ENCODE measurements at places on chromosomes 3 and 15.

GRCh38 chr3:46871222-46871621, 6.3 kb upstream of the PTH1R start:
- no peak for DNase-seq

DNA sequence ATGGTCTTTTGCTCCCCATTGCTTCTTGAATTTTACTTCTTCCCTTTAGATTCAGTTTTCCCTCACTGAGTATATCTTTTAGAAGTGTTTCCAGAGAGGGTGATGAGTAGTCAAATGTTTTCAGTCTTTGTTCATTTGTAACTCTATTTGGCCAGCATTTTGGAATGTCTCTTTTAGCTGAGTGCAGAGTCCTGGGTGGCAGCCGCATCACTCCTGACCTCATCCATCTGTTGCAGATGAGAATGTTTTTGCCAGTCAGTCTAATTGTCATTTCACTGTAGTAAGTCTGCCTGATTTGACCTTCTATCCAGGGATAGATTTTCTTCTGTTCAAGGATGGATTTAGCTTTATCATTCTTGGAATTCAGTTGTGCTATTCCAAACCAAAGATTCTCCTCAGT, 7.3 kb downstream of the SRPRB start:
- no peak for DNase-seq

DNA sequence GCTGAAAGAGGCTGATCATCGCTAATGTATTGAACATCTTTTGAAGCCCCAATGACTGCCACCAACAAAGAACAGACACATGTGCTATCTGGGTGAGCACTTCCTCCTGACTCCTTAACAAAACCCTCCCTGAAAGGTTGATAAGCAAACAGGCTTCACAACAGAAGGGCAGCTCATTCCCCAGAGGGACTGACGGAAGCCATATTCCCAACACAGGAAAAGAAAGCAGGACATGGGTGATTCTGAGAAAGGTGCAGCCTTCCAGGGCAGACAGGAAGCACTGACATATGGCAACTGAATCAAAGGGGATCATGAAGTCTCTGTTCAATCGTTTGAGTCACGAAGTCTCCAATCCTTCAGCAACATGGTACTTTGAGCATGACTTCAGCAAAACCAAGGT, 929.0 kb downstream of the MCTP2 start:
- no peak for DNase-seq

- DNase-seq, result no peak
Measured at GRCh38 chr3:81789691-81790090, 28.2 kb upstream of the GBE1 start.

DNA sequence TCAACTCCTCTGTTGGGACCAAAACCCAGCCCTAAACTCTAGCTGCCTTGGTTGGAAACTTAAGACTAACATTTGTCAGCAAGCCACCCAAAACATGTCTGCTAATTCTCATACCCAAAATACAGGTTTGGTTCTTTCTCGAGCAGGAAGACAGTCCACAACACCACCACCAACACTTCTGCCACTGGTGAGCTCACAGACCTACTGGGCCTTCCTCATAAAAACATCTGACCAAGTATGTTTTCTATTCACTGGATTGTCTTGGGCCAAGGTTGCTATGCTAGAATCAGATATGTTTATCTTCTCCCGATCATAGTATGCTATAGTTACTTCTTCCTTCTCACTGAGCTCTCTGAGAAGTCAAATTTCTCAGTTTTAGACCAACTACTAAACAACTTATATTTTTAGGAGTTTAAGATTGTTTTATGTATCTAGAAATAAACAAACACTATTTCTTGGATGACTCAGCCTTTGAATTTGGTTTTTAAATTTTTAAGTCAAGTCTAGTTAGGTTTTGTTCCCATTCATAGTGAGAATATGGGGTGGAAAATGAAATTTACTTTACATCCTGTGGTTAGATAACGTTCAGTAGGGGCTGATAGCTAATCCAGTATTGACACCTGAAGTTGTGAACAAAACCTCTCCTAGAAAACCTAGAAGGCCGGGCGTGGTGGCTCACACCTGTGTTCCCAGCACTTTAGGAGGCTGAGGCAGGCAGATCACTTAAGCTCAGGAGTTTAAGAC, 360.5 kb downstream of the RSL24D1 start:
- no peak for DNase-seq

DNA sequence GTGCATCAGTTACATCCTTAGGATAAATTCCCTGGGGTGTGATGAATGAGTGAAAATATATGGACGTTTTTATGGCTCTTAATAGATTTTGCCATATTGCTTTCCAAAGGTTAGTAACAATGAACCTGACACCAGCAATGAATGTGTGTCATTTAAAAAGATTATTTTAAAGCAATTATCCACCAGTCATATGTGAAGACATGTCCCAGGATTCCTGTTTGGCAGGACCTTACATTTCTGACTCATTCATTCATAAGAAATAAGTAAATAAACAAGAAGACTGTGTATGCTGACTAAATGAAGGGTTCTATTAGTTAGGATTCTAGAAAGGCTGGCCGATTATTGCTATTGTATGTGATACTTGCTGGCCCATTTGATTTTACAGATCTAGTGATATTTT, 201.5 kb downstream of the SOX2 start:
- DNase-seq, result no peak

GRCh38 chr3:53320697-53321096, 26.6 kb downstream of the DCP1A start:
- no peak for DNase-seq

DNA sequence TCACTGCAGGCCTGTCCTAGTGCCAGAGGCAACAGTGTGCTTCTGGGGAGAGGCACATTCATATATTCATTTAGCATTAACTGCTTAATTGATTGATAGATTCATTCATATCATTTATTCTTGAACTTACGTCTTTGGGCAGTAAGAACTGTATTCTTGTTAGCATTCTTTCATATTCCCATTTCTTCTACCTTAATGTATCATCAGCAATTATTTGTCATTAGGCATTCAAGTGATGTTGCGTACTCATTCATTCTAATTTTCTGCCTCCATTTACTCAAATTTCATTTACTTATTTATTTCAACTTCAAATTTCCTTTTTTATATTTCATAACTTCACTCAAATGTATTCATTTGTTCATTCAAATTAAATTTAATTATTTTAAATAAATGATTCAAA, 31.5 kb upstream of the CCR4 start:
- no peak for DNase-seq

GRCh38 chr3:125136515-125136914, 76.0 kb downstream of the SLC12A8 start:
- DNase-seq, result no peak

- no peak for DNase-seq
Measured at GRCh38 chr15:91807122-91807521, 46.4 kb upstream of the SLCO3A1 start.
